SHP77 (cell line): ENCODE measurements at places on chromosomes 6 and 20.

DNA sequence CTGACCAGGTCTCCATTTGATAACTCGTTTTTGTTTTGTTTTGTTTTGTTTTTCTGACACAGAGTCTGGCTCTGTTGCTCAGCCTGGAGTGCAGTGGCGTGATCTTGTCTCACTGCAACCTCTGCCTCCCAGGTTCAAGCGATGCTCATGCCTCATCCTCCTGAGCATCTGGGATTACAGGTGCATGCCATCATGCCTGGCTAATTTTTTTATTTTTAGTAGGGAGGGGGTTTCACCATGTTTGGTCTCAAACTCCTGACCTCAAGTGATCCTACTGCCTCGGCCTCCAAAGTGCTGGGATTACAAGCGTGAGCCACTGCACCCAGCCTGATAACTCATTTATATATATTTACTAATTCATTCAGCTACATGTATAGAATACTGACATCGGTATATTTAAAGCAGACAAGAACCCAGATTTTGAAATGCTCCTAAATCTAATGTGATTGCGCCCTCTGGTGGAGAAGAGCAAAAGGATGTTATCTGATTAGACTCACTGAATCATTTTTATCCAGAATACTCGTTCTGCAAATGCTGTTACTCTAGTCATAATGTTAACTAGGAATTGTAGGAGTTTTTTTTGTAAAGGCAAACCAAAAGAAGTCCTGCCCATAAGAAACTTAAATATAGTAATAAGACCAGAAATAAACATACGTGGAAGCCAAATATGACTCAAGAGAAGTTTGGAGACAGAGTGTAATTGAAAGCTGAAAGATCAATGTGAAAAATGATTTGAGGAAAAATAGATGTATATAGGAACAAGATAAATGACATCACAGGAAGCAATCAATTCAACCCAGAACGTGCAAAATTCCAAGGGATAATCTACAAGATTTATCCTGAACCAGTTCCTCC lies 5.3 kb upstream of the COL12A1 start:
- DNase-seq, result peak; percentile 70

- no peak for DNase-seq
Measured at GRCh38 chr6:116057766-116058165, 2.9 kb downstream of the FRK start.

DNA sequence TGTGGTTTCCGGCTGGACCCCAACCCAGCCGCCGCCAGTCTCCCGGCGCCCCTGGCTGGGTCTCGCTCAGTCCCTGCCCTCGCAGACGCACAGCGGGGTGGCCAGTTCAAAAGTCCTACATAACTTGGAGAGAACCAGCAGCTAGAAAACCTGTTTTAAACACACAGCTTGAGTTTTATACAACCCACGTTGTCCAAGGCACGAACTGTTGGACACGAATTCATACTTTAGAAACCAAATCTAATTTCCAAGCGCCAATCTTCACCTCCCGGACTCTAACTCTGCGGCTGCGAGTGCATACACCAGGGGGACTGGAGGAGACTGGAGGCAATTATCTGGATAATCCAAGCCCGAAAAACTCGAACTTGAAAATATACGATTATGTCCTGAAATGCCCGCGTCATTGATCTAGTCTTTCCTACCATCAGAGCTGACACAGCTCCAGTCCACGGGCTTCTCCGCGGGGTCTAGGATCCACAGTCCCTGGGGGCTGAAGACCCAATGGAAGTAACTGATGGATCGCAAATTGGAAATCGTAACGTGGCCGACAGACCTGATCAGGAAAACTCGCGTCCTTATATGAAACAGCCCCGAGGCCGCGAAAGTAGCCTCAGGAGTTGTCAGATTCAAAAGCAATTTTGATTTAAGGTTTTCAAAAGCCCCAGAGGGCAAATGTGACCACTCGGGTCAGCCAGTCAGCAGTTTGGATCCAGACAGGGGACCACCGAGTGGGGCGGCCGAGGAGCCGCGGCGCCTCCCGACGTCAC lies 843 bp upstream of the HEY2 start:
- DNase-seq, result no peak

GRCh38 chr20:59032713-59033059 lies 551 bp upstream of the ATP5F1E start:
- peak; percentile 79 for DNase-seq

DNA sequence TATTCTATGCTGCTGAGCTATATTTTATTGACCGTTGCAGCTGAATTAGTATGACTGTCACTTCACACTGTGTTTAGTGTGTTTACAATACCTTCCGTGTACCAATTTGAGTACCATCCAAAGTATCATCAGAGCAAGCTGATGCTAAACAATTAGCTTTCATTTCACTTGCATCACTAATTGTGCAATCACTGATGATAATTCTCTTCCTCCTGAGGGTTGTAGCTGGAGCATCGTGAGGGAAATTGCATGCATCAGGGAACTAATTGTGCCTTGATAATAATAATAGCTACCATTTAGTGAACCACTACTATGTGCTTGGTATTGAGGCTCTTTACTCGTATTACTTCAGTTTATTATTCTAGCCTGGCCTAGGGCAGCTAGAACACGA lies 384.8 kb upstream of the SOX4 start:
- DNase-seq, result no peak

DNA sequence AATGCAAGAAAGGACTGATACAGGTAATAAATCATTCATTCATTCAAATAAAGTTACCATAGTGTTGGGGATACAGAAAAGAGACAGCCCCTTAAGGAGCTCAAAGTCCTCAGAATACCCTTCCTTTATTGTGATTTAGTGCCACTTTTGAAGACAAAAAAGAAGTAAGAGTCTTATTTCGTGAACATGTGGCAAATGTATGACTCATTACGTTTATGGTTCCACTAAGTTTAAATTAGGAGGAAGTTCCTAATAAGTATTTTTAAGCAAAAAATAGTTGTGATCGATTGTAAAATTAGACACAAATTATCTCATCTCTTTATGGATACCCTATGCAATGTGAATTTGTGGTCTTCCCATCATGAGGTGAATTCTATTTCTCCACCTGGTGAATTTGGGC lies 38.5 kb upstream of the GCLC start:
- DNase-seq, result no peak
